ENCODE measurements at places on chromosomes 3 and 15.

- no peak overlapping the region for H3K27ac ChIP-seq
- no peak for DNase-seq
- H3K4me3 ChIP-seq = no peak overlapping the region
- no peaks in the 10 kb centered on the region for H3K27me3 ChIP-seq
- no peaks in the 10 kb centered on the region for H3K4me1 ChIP-seq
Observed at GRCh38 chr3:197513953-197514785, 41.6 kb downstream of the BDH1 start.

GRCh38 chr15:92480361-92480760 lies 86.7 kb downstream of the ST8SIA2 start:
- DNase-seq = peak; percentile 11
- no peaks in the 10 kb centered on the region for H3K36me3 ChIP-seq
- H3K4me3 ChIP-seq = no peak overlapping the region
- H3K4me1 ChIP-seq = no peaks in the 10 kb centered on the region
- H3K27ac ChIP-seq = no peak overlapping the region

GRCh38 chr15:98070137-98070536 lies 109.6 kb downstream of the ARRDC4 start:
- no peak overlapping the region for H3K27ac ChIP-seq
- DNase-seq = no peak
- no peaks in the 10 kb centered on the region for H3K4me1 ChIP-seq
- no peaks in the 10 kb centered on the region for H3K36me3 ChIP-seq
- no peaks in the 10 kb centered on the region for H3K27me3 ChIP-seq
- no peak overlapping the region for H3K4me3 ChIP-seq

DNA sequence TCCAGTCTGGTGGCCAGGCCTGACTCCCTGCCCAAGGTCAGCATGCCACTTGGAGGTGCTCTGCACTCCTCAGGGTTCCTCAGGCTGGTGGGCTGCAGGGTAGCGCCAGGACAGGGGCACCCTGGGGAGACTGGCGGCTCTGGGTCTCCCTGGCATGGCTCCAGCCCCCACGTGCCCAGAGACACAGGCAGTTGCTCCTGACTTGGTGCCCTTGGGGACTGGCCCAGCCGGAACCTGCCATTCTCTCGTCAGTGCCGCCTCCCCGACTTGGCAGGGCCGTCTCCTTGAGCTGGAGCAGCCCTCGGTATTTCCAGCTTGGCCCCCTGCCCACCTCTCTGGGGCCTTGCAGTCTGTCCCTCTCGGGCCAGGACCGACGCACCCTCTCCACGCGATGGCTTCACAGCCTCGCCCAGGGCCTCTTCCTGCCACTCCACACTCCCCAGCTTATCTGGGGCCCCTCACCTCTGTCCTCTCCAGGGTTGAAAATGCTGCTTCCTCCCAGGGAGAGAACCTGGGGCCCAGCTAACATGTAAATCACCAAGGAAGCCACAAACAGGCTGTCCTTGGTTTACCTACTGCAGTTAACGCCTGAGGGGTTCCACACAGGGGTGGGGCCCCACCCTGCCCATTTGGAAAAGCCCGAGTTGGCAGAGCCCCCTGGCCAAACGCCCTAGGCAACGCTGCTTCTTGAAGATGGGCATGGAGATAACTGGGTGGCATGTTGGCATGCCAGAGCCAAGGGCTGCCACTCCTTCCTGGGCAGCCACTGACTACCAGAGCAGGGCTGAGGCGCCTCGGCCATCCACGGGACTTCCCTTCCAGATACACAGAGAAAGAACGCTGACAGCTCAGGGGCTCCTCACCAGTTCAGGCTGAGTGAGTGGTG lies 61.4 kb downstream of the SMAD6 start:
- no peaks in the 10 kb centered on the region for H3K27me3 ChIP-seq
- H3K4me1 ChIP-seq = peaks cover 75% of the 10 kb centered on the region
- DNase-seq = peak; percentile 94

DNA sequence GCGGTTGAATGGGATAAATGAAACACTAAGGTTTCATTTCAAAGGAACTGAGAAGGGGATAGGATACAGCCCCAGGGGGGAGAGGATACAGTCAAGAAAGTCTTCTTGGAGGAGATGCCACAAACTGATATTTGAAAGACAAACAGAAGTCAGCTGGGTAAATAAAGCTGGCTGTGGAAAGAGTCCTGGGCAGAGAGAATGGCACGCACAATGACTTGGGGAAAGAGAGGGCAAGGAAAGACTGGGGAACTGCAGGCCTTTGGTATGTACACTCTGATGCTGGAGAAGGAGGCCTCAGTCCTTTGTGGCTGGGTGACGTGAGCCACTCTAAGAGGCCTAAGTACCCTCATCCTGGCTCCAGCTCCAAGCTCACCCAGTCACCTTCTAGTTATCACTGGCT lies 45.2 kb upstream of the LMCD1 start:
- H3K27me3 ChIP-seq = no peaks in the 10 kb centered on the region
- no peak overlapping the region for H3K27ac ChIP-seq
- DNase-seq = no peak
- no peaks in the 10 kb centered on the region for H3K4me1 ChIP-seq

- H3K4me1 ChIP-seq = peaks cover 13% of the 10 kb centered on the region
- DNase-seq = no peak
- H3K4me3 ChIP-seq = no peak overlapping the region
- no peaks in the 10 kb centered on the region for H3K36me3 ChIP-seq
- no peaks in the 10 kb centered on the region for H3K27me3 ChIP-seq
Observed at GRCh38 chr15:52186651-52187486, 4.3 kb downstream of the GNB5 start.

DNA sequence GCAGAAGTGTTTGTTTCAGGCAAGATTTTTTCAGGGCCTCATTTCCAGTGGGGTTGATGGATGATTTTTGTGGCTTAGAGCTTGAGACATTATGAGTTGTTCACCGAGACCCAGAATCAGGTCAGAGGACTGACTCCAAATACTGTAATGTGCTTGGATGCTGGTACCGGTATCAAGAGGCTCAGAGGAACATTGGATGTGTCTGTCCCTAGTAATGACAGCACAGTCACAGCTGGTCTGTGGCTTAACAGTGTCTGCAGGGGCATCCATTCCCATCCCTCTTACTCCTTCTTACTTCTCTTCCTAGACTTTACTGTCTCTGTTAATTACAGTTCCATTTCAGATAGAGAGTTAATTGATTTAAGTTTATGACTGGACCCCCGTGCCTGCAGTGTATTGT lies 107.8 kb downstream of the PTPRG start:
- no peak overlapping the region for H3K27ac ChIP-seq
- no peaks in the 10 kb centered on the region for H3K27me3 ChIP-seq
- no peak for DNase-seq

GRCh38 chr15:98286200-98286599 lies 325.7 kb downstream of the ARRDC4 start:
- no peak overlapping the region for H3K4me3 ChIP-seq
- no peak for DNase-seq
- no peaks in the 10 kb centered on the region for H3K4me1 ChIP-seq

DNA sequence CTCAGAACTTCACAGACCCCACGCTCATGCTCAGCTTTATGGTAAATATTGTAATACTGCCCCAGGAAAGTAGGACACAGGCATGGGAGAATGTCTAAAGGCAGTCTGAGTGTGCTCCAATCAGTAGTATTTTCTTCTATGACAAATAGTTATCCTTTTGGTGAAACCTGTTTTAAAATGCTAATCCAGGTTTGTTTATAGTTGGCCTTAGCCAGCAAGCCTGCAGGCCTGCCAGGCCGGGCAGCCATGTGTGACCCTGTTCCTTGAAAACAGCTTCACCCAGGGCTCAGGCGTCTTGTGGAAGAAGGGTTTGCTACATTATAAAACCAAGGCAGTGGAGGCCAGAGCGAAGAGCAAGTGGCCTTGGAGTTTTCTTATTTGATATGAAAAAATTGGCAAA lies 104.7 kb downstream of the SEMA6D start:
- H3K4me1 ChIP-seq = no peaks in the 10 kb centered on the region
- no peaks in the 10 kb centered on the region for H3K27me3 ChIP-seq
- H3K27ac ChIP-seq = peak overlapping the region; percentile 37
- DNase-seq = no peak

- no peak overlapping the region for H3K4me3 ChIP-seq
- no peaks in the 10 kb centered on the region for H3K36me3 ChIP-seq
- H3K4me1 ChIP-seq = peaks cover 13% of the 10 kb centered on the region
- no peak overlapping the region for H3K27ac ChIP-seq
- H3K27me3 ChIP-seq = no peaks in the 10 kb centered on the region
Observed at GRCh38 chr3:140128631-140129030, 193.6 kb downstream of the CLSTN2 start.

- H3K36me3 ChIP-seq = no peaks in the 10 kb centered on the region
- no peak overlapping the region for H3K4me3 ChIP-seq
- DNase-seq = no peak
- no peaks in the 10 kb centered on the region for H3K27me3 ChIP-seq
- H3K4me1 ChIP-seq = no peaks in the 10 kb centered on the region
Observed at GRCh38 chr3:121979734-121980449, 42.2 kb downstream of the ILDR1 start.

DNA sequence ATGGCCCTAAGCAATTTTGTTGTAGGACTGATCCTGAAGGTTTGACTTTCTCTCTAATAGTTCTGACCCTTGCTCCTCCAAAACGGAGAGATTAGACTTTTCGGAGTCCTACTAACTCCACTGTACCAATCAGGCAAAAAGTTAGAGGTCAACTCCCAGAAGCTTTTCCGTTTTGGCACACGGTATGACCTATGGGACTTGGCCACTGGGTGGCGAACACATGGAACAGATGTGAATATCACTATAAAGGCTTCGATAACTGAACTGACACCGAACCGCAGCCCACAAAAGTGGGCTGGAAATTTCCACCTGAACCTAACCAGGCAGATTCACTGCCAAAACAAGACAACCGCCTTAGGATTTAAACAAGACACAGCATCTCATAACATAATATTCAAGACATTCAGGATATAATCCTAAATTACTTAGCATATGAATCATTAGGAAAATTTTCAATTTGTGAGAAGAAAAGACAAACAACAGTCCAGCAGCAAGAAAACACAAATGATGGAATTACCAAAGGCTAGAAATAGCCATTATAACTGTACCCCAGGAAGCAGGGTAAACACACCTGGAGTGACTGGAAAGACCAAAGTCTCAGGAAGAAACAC lies 12.2 kb upstream of the TM2D3 start:
- H3K4me3 ChIP-seq = no peak overlapping the region
- H3K36me3 ChIP-seq = no peaks in the 10 kb centered on the region
- no peak overlapping the region for H3K27ac ChIP-seq
- DNase-seq = no peak

GRCh38 chr15:62972814-62973213 lies 69.7 kb upstream of the TPM1 start:
- no peaks in the 10 kb centered on the region for H3K27me3 ChIP-seq
- peaks cover 1% of the 10 kb centered on the region for H3K4me1 ChIP-seq
- H3K4me3 ChIP-seq = no peak overlapping the region
- DNase-seq = no peak
- H3K27ac ChIP-seq = no peak overlapping the region

- H3K36me3 ChIP-seq = no peaks in the 10 kb centered on the region
- no peak overlapping the region for H3K4me3 ChIP-seq
- H3K27me3 ChIP-seq = no peaks in the 10 kb centered on the region
- H3K4me1 ChIP-seq = no peaks in the 10 kb centered on the region
Observed at GRCh38 chr15:77392762-77393470, 27.0 kb downstream of the PEAK1 start.

GRCh38 chr15:29633971-29634370 lies 188.3 kb downstream of the TJP1 start:
- no peak overlapping the region for H3K27ac ChIP-seq
- no peak overlapping the region for H3K4me3 ChIP-seq
- H3K36me3 ChIP-seq = no peaks in the 10 kb centered on the region
- H3K4me1 ChIP-seq = no peaks in the 10 kb centered on the region

All from right atrium auricular region (tissue), 2 donors.